ENCODE measurements at places on chromosomes 12 and 14.

DNA sequence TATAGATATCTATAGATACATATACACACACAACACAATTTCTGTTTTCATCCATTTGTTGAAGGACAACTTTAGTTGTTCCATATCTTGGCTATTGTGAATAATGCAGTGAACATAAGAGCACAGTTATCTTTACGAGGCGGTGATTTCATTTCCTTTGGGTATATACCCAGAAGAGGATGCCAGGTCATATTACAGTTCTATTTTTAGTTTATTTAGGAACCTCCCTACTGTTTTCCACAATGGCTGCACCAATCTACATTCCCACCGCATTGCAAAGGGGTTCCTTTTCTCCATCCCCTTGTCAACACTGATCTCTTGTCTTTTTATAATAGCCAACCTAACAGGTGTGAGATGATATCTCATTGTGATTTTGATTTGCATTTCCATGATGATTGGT lies 143.4 kb upstream of the ARHGAP5 start:
- no peak for DNase-seq

DNA sequence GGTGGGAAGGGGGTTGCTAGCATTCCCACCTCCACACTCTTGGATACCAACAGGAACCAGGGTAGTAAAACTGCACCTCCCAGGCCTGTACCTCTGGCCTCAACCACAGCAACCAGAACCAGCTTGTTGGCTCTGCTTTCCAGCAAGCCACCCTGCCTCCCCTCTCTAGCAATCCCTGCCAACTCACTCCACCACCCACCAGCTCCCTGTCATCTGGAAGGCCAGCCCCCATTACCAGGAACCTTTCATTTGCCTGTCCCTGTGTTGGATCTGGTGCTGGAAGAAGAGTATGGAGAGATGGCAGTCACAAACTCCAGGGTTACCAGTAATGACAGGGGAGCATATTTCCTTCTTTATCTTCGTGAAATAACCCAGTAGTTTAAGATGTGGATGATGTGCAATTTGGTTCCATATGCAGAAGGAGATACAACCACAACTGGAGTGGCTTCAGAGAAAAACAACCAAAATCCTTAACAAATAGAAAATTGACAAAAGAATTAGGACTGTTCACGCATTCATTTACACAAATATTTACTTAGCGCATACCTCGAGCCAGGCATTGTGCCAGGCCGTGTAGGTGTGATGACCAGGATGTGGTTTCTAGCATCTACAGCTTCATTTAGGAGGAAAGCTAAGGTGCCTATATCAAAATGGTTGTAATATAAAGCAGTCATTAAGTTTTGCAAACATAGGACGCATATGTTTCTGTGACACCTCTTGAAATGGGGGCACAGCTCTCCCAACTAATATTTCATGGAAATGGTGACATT lies 3.4 kb downstream of the B4GALNT3 start:
- no peak for DNase-seq

DNA sequence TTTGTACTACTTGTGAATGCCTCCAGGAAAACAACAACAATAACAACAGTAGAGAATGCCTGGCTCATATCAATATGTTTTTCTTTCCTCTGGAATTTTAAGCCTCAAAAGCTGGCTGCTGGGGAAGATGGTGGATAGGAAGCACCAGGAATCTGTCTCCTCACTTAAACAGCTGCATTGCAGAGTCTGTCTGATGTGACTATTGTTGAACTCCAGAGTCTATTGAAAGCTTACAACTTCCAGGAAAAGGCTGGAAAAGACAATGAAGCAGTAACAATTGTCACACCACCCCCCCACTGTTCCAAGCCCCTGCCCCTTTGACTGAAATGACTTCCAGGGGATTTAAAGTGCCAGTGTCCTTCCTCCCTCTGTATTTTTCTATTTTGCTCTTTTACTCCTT lies 309.7 kb downstream of the BMP4 start:
- DNase-seq, result peak; percentile 23

DNA sequence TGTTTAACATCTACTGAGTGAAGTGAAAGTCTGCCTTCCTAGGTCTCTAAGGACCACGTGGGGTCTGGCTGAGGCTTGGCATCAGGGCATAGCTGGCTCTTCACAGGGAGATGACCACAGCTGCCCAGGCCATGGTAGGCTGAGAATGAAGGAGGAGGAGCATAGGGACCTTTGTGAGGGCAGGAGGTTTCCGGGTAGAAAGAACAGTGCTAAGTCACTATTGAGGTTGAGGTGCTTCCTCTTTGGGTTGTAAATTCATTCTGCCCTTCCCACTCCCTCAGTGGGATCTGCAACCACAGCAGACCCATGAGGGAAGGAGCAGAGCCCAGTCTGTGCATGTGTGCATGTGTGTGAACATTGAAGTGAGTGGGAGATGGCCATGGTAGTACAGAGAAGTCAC lies 909.6 kb downstream of the VRK1 start:
- DNase-seq, result no peak

- peak; percentile 29 for DNase-seq
Measured at GRCh38 chr12:48882315-48882687, 16.6 kb upstream of the RND1 start.

DNA sequence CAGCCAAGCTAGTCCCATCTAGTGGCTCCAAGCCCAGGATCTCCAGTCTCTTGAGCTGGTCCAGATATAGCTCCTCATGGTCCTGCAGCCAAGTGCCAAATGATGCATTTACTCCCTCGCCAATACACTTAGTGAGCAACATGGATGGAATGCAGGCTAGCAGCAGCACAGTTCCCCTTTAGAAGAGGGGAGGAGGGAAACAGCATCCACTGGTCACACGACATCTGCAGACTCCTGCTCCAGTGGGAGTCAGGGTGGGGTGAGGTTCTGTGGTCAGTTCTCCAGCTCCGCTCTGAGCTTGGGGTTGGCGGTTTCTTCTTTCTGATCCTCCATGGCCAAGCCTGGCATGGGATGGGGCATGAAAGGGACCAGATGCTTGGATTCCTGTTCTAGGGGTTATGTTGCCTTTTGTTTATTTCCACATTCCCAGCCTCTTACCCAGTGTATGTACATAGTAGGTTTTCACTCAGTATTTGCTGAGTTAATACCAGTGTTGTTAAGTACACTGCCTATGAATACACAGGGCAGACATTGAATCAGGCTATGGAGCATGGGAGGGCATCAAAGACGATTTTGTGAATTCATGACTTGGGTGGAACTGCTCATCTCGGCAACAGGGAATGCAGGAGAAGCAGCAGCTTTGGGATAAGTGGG lies 57.3 kb downstream of the GALNT16 start:
- DNase-seq, result no peak

GRCh38 chr14:92920001-92920400 lies 2.9 kb upstream of the CHGA start:
- DNase-seq, result no peak

DNA sequence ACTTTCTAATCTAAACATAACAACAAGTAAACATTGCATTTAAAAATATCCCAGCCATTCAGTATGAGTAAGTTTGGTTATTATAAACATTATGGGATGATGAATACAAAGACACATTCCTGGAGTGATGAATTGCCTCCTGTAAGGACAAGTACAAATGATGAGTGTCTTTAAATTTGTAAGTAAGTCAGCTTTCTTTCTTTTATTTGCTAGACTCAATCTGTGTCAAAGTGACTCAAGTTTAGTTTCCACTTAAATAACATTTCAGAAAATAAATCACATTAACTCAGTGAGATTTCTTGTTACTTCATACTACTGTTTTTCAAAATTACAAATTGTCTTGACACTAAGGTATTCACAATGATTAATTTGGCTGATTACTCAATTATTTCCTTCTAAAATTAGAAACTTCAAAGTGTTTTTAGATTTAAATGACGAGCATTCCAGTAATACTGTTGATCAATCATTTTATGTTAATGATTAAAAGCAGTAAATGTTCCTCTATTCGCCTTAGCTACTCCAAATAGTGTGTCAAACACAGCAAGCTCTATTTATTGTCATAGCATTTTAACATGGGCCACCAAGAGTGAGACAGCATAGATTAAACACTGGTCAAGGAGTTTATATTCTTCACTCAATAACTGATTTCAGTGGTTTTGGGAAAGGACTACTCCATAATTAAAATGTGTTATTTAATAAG lies 658.0 kb upstream of the MDGA2 start:
- no peak for DNase-seq

DNA sequence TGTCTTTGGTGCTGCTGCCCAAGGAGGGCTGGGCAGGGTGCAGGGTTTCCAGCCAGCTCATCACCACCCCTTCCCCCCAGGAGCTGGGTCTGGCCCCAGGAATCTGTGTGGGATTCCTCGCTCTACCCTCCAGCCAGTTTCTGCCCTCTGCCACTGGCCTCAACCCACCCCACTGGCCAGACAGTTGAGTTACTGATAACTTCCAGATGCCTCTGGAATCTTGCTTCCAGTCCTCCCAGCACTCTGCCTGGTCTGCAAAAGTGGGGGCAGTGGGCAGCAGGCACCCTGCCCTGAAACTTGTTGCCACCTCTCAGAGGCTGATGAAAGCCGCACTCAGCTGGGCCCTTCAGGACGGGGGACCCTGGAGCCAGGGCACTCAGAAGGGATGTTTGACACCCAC lies 20.1 kb upstream of the TBX3 start:
- no peak for DNase-seq

- no peak for DNase-seq
Measured at GRCh38 chr14:23398348-23398747, 9.7 kb downstream of the MYH6 start.

- no peak for DNase-seq
Measured at GRCh38 chr14:73755434-73756014, 41.3 kb upstream of the PNMA1 start.

DNA sequence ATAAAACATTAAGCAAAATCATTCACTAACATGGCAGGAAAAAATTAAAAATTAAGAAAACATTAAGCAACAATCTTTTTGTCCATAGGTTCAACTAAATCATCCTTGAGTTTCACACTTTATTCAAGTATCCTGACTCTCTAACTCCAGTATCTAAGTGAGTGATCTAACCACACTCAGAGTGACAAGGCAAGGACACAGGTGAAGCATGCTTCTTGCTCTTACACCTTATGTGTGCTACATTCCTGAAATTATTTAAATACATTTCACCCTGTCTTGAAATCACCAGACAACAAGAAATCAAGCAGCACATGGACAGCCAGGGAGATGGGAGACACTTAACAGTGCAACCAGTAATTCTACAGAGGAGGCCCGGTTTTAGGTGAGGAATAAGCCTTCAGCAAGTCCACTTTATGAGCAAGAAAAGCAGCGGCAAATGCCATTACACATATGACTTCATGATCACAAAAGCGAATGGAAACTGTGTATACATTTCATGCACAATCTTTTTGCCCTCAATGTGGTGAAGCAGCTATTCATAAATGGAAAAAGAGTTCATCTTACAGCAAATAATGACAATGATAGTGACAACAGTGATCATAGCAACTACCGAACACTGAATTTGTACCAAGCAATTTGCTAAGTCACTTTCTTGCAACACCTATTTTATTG lies 37.4 kb downstream of the PHLDA1 start:
- DNase-seq, result no peak

DNA sequence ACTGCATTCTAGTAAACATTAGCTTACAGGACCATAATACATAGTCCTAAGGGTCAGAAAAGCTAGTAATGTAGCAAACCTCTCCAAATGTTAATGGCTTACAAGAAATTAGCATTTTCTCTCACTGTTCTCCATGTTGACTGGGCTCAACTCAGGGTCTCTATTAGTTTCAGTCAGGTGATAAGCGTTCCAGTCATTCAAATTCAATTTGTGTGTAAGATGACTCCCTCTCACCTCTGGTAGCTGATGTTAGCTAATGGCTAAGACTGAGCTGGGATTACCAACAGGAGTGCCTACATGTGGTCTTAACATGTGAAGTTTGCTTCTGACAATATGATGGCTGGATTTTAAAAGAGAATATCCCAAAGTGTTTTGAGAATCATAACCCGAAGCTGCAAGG lies 630.5 kb upstream of the USP15 start:
- no peak for DNase-seq

DNA sequence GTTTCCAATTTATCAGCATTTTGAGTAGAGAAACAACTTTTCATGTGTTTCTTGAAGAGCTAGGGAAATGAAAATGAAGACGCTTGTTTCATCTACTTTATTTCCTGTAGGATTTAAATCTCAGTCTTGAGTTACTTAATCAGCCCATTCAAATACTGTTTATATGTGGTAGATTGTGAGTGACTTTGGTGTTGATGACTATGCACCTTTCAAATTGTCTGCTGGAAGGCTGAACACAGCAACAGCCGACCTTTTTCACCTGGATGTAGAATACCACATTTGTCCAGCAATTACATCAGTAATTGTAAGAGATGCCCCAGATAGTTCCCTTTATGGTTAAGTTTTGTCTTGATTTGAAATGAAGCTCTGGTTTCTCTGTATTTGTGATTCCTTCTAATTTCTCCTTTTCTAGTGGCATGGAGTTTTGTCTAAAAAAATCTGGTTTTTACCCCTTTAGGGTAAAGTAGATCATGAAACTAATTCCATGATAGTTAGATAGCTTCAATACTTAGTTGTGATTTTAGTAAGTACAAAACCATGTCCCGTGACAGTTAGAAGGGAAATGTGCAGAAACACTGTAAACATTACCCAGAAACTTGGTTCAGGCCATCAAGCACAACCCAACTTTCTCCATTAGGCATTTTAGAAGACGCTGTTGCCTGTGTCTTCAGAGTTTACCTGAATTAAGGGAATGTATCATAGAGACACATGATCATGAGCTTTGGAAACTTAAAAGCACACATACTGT lies 165.0 kb downstream of the SRGAP1 start:
- DNase-seq, result no peak

DNA sequence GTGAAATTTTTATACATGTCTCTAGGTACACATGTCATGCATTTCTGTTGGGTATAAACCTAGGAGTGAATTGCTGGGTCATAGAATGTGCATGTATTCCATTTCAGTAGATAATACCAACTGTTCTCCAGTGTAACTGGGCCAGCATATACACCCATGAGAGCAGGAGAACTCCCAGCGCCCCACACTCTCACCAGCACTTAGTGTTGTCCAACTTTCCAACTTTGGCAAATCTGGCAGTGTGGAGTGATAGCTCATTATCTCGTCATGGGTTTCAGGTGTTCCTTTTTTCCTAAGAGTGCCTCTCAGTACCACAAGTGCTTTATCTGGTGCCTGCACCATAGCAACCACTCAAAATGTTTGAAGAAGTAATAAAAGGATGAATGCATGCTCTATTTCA lies 40.1 kb downstream of the NGB start:
- DNase-seq, result no peak

- no peak for DNase-seq
Measured at GRCh38 chr14:51852541-51852940, 7.9 kb upstream of the GNG2 start.

DNA sequence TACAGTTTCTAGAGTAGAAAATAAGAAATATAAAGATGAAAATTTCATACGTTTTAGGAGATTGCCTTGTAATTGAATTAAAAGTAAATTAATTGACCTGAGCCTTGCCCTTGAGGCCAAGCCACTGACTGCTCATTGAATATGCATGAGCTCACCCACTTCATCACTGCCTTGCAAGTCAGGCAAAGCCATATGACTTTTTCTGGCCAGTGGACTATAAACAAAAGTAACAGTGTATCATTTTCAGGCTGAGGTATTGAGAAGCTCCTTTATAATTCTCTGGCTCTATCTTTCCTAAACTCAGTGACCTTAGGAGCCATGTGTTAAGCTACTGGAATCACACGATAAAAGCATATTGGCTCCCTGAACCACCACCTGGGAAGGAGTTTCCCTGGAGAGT lies 369.3 kb downstream of the NUAK1 start:
- DNase-seq, result no peak

Data from endothelial cell (in vitro differentiated cells).